Activated CD8-positive, alpha-beta memory T cell treated with anti-CD3 and anti-CD28 coated beads, Interleukin-2, amount 10 ng/mL, durations not matched to agents 7 days and 5 days (primary cell): ENCODE measurements at places on chromosomes 5 and 9.

GRCh38 chr5:78287833-78288232, 6.7 kb downstream of the AP3B1 start:
- no peak for DNase-seq

DNA sequence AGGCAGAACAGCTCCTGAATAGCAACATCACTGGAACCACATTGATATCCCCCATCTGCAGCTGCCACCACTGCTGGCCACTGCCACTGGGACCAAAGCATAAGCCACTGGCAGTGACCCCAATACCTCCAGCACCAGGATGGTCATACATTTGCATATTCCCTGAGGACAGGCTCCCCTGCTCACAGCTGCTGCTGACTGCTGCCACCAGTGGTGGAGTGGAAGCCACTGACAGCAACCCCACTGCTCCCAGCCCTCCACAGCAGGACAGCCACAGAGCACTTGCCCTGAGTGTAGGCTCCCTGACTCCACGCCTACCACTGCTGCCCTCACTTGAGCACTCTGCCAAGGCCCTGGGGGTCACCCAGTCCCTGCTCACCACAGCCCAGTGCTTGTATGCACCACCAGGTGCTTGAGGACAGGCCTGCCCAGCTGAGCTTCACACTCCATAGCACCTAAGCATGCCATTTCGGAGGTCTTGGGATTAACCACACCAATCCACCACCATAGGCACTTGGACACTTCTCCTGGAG, 327.4 kb upstream of the RPS23 start:
- no peak for DNase-seq

DNA sequence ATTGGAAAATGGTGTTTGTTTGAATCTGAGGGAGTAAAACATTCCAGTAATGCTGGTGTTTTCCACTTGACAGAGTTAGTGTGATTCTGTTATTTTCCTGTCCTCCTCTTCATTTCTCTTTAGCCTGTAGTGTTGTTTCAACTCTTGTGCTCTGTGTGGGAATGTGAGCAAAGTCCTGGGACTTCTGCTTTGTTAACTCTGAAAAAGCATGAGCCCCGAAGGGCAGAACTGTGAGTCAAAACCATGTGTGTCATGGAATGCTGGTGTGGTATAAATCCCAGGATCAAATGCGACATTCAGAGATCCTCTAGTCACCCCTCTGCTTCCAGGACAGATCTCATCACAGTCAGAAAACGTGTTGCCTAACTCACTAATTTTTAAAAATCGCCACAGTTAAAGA, 8.9 kb downstream of the F2R start:
- no peak for DNase-seq

DNA sequence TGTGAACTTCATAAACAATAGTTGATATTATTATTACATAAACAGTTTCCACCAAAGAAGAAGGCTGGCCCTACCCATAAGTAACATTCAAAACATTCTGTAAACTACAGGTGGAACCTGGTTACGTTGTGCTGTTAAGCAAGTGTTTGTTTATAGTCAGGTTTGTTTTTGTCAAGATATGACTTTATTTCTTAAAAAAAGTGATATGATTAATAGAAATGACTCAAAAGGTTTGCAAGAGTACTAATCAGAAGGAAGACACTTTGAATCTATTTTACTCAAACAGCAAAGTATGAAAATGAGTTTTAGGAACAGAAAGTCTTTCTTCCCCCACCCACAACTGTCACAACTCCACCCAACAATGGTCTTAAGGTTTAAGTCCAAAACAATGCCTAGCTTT, 220.8 kb downstream of the PLK2 start:
- no peak for DNase-seq

GRCh38 chr9:15370466-15371447, 51.9 kb upstream of the SNAPC3 start:
- no peak for DNase-seq

DNA sequence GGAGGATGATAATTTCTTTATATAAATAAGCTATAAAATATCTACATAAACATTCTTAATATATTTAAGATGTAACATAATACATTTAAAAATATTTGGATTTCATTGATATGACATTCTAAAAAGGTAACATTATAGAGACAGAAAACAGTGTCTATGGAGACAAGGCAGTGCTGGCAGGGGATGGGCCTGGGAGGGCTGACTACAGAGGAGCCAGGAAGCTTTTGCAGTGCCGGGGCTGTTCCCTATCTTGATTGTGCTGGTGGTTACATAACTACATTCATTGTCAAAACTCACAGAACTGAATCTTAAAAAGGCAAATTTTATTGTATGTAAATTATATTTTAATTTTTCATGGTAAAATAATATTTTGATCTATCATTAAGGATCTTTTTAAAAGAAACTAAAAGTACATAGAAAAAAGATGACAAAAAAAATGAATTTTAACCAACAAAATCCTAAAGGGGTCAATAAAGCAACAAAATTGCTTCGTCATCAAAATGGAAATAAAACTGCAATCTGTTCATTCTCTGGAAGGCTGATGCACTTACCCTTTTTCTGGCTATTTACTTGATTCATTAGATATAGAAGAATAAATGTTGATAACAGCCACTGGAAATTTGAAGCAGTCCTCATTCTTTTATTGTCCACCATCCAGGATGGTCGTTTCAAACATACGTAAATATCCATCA, 26.3 kb downstream of the LIFR start:
- DNase-seq = no peak

- DNase-seq = no peak
Measured at GRCh38 chr5:58629271-58630159, 46.6 kb downstream of the RAB3C start.

- no peak for DNase-seq
Measured at GRCh38 chr5:23405316-23406068, 101.9 kb upstream of the PRDM9 start.

DNA sequence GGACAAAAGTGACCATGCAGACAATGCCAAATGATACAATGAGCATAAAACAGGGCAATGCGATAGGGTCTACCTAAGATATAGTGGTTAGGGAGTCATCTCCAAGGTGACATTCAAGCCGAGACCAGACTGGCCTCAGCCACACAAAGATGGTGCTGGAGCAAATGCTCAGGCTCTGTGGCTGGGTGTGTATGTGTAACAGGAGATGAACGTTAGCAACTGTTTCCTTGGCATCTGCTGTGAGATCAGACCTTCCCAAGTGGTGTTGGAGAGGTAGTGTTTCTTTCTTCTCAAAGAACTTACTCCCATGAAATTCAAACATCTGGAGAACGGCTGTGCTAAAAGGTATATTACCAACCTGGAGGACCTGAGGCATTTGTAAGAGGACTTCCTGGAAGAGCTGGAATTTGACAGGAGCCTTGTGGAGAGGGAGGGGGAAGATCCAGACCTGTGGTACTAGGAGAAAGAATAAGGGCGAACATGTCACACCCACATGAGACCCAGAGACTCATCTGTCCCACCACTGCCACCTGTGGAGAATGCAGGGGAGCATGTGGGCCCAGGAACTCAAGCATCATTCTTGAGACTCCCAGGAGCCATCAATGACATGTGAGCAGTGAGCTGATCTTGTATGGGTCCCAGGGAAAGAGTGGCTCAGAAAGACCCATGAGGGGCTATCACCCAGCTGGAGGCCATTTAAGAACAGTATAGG, 21.4 kb upstream of the ANXA6 start:
- DNase-seq = peak; percentile 30

GRCh38 chr5:34053133-34053532, 10.1 kb upstream of the C1QTNF3 start:
- DNase-seq = no peak

- no peak for DNase-seq
Measured at GRCh38 chr5:14038341-14038959, 94.0 kb upstream of the DNAH5 start.

- peak; percentile 66 for DNase-seq
Measured at GRCh38 chr9:122402403-122402871, 31.6 kb downstream of the PTGS1 start.

GRCh38 chr5:41232797-41233196, 19.5 kb upstream of the C6 start:
- DNase-seq = no peak

- peak; percentile 95 for DNase-seq
Measured at GRCh38 chr5:43008363-43009153, 31.6 kb downstream of the ANXA2R start.

DNA sequence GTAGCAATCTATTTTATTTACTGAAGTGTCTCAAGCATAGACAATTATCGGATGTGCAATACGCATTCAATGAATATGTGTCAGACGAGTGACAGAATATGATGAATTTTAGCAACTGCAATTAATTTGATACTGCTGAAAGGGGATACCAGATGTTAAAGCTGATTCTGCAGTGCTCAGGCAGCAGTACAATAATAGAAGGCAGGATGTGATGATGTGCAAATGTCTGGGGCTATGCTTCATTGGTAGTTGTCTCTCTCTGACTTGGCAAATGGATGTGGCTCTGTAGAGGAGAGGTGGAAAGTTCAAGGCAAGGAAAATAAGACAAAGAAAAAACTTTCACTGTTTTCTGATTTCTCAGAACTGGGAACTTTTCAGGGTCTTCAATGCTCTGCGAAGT, 721.2 kb downstream of the CDH18 start:
- no peak for DNase-seq

DNA sequence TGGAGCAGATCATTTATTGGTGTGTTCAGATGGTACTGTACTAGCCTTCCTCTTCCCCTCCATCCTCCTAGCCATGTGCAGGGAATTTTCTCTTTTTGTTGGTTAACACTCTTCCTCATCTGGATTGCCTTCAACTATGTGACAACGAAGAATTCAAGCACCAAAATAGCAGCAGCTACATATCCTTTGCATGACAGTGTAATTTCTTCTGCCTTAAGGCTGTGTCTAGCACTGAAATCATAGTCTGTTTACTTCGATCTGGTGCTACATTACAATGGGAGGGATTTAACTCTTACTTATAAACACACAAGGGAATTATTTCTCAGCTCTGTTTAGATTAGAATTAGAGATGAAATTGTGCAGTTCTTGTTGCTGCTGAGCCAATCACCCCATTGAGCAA, 260.4 kb downstream of the ARL15 start:
- no peak for DNase-seq

DNA sequence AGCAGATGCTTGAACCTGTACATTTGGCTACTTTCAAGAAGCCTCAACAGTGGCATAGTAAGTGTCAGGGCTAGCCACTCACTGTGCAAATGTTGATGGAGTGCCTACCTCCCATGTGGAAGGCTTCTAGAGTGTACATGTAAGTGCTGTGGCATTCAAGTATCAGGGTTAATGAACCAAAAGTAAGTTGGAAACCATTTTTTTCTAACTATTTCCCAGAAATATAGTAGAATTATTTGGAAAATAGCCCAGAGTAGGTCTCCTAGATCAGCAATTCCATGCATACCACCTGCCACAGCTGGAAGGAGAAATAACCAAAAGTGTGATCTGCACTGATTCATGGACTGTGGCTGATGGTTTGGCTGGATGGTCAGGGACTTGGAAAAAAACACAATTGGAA, 53.3 kb downstream of the FOXD1 start:
- DNase-seq = no peak
